Spinal cord (tissue), 10 donors: ENCODE measurements at places on chromosomes 6 and 20. TPM values are rescaled to one million over a fixed set of nuclear protein-coding genes. Genes with fewer than 3 reads are reported as not detected.
A peak's percentile ranks its signal among the peaks of the same experiment; 100 is the strongest.

DNA sequence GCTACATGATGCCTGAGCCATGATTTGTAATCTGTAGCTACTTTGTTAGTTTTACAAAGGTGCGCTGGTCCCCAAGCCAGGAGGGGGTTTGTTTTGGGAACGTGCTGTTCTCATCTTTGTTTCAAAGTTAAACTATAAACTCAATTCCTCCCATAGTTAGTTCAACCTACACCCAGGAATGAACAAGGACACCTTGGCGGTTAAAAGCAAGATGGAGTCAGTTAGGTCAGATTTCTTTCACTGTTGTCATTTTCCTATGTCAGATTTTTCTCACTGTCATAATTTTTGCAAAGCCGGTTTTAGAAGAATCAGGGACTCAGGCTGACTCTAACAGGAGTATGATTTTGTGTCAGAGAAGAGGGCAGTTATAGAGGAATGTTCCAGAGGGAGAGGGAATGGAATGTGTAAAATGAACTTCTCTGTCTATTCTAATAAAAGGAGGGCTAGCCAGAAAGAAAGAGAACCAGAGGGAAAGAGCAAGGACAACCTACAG is 2.3 kb upstream of the GMPR start:
- DNase-seq, result no peak

DNA sequence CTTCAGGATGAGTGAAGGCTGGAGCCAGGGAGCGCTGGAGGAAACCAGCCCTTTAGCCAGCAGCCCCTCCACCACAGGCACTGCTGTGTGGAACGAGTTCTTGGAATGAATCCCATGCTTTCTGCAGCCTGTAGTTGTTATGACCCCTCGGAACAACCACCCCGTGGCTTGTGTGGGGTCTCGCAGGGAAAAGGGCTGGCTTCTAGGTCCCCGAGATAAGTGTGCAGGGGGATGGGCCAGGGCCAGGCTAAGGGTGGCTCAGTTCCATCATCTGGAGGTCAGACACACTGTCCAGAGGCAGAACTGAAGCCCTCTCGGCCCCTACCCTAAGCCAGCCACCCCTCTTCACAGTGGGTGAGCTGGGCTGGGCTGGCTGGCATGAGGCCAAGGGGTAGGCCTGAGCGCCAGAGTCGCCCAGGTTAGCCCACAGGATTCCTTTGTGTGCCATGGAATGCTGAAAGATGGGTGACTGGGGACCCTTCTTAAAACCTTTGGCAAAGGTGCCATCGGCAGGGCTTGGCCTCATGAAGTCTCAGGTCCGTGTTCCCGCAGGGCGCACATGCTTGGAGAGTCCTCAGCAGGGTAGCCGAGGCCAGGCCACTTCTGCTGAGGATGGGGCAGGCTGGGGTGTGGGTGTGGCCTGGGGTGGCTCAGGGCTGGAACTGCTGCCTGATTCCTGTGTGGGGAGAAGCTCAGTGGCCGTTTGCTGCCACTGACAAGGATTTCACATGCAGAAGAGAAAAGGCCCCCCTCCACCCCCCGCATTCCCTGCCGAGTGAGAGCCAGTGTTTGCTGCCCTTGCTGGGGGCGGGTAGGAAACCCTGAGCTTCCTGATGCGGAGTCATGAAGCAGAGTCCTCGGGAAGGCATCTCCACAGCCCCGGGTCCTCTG is 24.6 kb downstream of the SPATA2 start:
- DNase-seq, result peak; percentile 58

DNA sequence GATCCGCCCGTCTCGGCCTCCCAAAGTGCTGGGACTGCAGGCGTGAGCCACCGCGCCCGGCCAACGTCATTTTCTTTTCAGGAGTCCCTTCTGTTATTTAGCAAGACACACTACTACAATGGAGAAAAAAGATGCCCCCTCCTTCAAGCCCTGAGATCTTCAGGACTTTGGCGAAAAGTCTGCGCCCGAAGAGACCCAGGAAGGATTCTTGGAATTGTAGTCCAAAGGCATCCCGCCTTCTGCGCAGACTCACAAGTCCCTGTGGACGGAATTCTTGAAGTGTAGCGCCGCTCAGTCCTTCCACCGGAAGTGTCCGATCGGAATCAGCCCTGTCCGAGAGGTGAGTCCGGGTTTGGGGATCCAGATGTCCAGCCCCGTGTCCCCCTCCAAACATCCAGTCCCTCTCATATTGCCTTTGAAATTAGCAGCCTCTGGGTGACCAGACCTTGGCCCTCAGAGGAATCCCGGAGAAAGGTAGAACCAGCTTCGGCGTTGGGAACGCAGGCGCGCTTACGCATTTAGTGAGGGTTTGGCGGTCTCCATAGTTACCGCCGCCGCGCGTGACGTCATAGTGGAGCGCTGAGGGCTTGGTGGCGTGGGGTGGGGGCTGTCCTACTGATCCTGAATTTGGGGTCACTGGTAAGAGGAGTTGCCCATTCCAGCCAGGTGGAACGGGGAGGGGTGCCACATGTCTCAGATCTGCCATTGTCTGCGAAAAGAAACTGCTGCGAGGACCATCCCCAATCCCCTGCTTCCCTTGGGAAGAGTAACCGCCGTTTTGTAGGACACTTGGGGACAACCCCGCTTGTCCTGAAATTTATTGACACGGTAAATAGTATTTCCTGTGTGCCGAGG is 490 bp downstream of the ZNF165 start:
- DNase-seq, result peak; percentile 99

GRCh38 chr6:130848945-130849344 is 21.7 kb downstream of the SMLR1 start:
- no peak for DNase-seq

DNA sequence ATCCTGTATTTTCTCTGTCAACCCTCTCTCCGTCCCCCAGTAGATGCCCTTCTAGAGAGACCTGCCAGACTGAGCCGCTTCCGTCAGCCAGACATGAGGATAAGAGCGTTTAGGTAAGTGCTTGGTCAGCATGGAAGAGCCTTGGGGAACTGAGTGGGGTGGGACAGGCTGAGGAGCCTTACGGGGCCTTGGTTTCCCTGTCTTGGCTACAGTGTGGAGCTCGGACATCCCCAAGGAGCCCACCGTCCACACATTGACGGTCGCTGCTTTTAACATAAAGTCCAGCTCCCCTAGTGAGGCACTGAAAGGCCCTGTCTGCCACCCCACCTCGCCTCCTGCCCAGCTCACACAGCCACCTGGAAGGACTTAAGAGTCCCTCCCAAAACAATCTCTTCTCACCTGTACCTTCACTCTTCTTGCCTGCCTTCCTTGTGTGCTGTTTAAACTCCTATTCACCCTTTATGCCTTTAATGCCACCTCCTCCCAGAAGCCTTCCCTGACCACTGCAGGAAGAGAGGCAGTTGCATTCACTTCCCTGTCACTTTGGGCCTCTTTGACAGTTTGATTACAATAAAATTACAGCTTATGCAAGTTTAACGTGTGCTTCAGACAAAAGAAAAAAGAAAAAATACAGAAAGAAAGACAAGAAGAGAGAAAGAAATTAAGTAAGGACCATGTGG is 42.3 kb downstream of the PDYN start:
- no peak for DNase-seq

GRCh38 chr6:110201151-110201884 is 21.1 kb downstream of the CDC40 start:
- DNase-seq, result no peak

DNA sequence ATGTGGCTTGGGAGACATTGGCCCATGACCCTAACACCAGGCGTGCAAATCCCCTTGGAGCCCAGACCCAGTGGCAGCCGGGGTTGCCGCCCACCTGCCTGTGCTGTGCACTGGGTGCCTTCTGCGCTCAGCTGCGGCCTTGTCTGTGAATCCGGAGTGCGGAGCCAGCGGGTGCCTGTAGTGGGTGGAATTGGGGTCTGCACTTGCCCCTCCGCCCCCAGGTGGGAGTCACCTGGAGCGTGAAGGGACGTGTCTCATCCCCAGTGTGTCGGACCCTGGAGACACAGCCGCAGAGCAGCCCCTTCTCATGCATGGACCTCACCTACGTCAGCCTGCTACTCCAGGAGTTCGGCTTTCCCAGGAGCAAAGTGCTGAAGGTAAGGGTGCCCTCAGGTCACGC is 22.9 kb upstream of the PYGB start:
- DNase-seq, result no peak

DNA sequence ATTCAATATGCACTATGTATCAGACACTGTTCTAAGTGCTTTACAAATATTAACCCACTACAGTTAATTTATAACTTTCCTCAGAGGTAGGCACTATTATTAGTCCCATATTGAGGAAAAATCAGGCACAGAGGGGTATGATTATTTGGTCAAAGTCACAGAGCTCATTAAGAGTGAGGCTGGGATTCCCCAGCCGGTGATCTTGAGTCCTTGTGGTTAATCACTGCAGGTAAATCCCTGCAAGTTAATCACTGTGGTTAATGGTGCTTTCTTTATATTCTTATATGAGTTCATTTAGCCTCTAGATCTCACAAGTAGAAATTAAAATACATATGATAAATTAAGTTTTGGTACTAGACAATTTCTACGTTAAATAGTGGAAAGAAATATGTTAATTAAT is 9.2 kb downstream of the CRYBG1 start:
- DNase-seq, result no peak

- DNase-seq, result no peak
Observed at GRCh38 chr6:159473475-159474263, 219.4 kb downstream of the SOD2 start.

DNA sequence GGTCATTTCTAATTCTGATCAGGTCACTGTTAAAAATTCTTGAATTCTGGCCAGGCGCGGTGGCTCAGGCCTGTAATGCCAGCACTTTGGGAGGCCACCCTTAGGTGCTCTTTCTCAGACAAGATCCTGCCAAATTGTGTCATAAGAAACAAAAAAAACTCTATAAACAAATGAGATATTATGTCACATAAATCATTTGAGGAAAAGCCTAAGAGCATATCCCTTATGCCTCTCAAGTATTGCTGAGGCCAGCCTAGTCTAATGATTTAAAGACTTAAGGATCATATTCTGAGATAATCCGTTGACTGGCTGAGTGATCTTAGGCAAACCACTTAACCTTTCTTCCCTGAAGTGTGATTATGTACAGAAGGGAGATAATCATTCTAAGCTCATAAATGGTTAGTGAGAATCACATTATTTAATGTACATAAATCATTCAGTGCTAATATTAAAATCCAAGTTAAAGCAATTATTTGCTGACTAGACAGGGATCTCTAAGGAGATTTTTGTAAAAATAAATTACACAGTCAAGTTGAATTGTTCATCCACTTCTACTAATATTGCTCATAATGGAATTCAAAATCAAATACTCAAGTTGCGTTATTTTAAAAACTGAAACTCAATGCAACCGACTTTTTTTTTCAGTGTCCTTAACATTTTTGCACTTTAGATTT is 365.4 kb downstream of the PHF3 start:
- DNase-seq, result no peak

DNA sequence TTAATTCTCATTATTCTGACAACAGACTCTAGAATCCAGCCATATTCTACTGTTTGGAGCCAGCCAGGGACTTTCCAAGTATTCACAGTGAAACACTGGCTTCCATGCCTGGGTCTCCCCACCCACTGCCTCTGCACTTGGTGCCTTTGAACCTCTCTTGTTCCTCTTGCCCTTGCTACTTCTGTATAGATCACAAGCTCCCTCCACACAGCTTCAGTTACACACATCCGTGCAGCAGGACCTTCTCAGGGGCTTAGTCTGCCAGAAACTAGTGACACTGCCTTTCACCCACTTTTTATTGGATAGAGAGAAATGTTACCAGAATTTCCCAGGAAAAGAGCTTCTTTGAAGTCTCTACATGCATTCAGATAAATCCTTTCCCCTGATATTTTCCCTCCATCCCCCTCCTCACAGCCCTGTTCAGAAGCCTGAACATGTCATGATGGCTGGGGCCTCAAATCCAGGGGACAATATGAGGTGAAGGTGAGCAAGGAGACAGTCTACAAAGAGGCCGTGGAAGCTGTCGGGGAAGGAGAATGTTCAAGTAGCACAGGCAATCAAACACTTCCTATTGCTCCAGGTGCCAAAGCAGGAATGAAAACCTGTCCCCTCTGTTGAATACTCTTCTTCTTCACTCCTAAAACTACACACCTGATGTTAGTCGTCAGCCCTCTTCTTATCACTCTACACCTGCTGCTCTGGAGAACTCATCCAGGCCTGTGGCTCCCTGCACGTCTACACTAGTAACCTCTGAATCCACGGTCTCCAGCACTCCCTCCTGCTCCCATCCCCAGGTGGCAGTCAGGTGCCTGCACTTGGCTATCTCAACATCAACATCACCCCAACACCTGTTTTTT is 20.2 kb upstream of the HLA-DOA start:
- DNase-seq, result no peak

DNA sequence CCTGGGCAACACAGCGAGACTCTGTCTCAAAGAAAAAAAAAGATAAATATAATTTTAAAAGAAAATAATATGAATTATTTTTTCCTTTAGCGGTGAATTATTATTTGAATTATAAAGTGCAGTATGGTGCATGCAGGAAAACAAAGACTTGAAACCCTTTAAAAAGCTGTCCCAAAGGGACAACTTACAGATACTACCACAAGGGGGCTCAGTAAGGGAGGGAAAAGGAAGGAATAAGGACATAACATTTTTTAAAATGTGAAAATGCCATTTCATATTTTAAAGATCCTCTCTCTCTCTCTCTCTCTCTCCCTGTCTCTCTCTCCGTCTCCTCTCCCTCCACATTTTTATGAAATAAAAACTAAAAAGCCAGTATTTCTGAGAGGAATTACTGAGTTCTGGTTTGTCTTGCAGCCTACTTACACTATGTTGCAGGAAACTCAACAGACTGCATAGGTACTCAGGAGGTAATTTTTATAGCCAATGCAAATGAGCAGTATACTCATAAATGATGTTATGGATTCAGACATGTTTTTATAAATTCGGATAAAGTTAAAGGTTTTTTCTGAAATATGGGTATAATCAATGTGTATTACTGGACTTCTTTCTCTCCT is 455.0 kb upstream of the GJE1 start:
- no peak for DNase-seq

JAG1 gene
- total RNA-seq, result 63.4 TPM

CRISP2 gene
- 1.2 TPM for total RNA-seq

OLIG3 gene
- 1.1 TPM for total RNA-seq
